ENCODE measurements at places on chromosomes 1 and 21. TPM values are rescaled to one million over a fixed set of nuclear protein-coding genes. Genes with fewer than 3 reads are reported as not detected.

The INKA2 gene
- 24.2 TPM for polyA plus RNA-seq

The KIAA0040 gene
- 1.7 TPM for polyA plus RNA-seq

The HSF2BP gene
- 1.3 TPM for polyA plus RNA-seq

The WNT3A gene
- polyA plus RNA-seq: not detected

The CLCA4 gene
- not detected for polyA plus RNA-seq

The WDR3 gene
- polyA plus RNA-seq: 15.4 TPM

The RLF gene
- polyA plus RNA-seq: 21.3 TPM

The PDC gene
- 0.56 TPM for polyA plus RNA-seq

The INSRR gene
- polyA plus RNA-seq: 0.70 TPM

The HSD3B1 gene
- polyA plus RNA-seq: 1.3 TPM
